ENCODE measurements at places on chromosomes 1 and 21.

DNA sequence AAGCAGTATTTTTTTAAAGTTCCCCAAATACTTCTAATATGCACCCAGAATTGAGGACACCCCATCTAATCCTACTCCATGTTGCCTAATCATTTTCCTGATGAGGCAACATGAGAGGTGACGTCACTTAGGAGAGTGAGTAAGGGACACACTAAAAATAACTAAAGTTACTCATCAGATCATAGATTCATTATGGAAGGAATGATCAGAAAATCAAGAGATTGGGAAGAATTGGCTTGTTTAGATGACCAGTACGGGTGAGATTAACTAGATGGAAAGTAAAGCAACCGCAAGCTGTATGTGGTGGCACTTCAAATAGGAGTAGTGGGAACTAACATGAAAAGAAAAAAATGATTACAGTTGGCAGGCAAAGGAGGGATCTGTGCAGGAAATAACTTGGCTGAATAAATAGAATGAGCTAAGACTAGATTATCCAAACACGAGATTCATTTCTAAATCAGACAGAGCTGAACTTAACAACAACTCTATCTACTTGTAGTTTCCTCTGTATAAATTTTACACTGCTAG lies 61.4 kb upstream of the CXADR start:
- DNase-seq = no peak

DNA sequence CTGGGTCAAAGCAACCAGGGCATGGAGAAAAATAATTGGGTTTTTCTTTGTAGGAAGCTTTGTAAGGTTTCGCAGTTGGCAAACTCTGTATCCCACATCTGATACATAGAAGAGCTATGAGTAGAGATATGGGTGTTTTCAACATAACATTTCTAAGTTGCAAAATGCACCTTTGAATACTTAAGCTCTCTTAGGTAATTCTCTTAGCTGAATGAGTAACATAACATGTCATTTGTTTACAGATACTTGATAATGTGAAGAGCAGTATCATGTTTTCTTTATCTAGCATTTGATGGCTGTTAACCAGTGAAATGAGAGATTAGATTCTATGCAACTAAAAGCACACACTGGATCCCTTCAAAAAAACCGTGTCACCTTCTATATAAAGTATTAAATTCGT lies 21.6 kb downstream of the RAVER2 start:
- DNase-seq = no peak

- DNase-seq = peak; percentile 9
Measured at GRCh38 chr1:228003461-228004330, 3.1 kb upstream of the WNT3A start.

- DNase-seq = no peak
Measured at GRCh38 chr1:31289021-31289420, 7.6 kb downstream of the SNRNP40 start.

- DNase-seq = no peak
Measured at GRCh38 chr1:164760569-164760968, 201.6 kb downstream of the PBX1 start.

GRCh38 chr1:40414331-40414730 lies 35.9 kb upstream of the ZFP69B start:
- DNase-seq = no peak

DNA sequence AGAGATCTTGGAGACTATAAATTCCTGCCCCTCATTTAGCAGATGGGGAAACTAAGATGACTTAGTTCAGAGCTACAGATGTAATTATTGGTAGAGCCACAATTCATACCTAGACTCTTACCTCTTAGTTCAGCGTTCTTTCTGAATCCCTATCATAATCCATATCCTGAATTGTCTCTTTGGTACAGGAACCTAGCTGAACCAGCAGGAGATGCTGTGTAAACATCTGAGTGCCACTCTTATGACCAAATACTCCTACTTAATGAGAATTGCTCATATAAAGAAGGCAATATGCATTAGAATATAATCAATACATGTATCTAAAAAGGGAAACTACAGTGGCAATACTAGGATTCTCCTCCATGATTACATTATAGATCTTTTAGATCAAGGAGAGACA lies 459.0 kb downstream of the SIPA1L2 start:
- DNase-seq = no peak

DNA sequence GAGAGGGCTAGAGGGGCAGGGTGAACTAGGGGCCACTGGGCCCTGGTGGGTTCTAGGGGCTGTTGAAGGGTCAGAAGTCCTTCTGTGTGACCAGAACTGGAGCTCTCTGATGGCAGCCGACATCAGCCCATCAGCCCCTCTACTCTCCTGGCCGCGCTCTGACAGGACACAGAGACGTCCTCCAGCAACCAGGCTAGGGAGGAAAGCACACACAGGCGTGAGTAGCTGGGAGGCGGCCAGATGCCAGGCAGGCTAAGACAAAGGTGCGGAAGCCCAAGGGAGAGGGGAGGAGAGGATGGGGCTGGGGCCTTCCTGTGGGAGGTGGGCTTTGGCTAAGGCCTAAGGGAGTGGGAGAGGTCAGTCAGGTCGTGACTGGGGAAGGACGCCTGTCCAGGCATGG lies 50.8 kb downstream of the OLFML2B start:
- no peak for DNase-seq

GRCh38 chr1:35691080-35691479 lies 27.6 kb downstream of the C1orf216 start:
- DNase-seq = no peak

DNA sequence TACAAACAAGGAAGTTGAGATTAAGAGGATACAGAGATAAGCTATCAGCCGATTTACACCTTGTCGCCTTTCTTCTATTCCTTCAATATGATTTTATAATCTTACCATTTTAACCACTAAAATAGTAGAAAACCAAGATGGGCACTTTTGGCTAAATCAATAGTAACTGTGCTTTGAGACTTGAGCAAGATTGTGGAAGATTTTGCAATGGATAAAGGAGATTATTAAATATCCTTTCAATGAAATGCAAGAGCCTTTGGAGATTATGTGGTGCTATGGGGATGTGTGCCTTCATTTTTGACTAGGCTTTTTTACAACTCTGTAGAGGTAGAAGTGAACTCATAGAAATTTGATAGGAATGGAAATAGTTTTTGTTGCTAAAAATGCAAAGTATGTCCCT lies 33.7 kb downstream of the ADAMTS1 start:
- DNase-seq = no peak

- DNase-seq = no peak
Measured at GRCh38 chr21:46092811-46093667, 4.9 kb upstream of the COL6A2 start.

GRCh38 chr1:212926372-212926771 lies 24.0 kb upstream of the VASH2 start:
- no peak for DNase-seq

- DNase-seq = no peak
Measured at GRCh38 chr1:227487606-227488005, 75.8 kb upstream of the ZNF678 start.

GRCh38 chr1:37845786-37846185 lies 13.6 kb downstream of the MTF1 start:
- no peak for DNase-seq

- DNase-seq = no peak
Measured at GRCh38 chr1:14242123-14242522, 356.4 kb upstream of the KAZN start.

Measured in sciatic nerve (tissue), 2 donors.